ENCODE measurements at places on chromosomes 1 and 21.
A peak's percentile ranks its signal among the peaks of the same experiment; 100 is the strongest.

- no peak for DNase-seq
These were observed 3.8 kb downstream of the NCF2 start for GRCh38 chr1:183586455-183586854.

DNA sequence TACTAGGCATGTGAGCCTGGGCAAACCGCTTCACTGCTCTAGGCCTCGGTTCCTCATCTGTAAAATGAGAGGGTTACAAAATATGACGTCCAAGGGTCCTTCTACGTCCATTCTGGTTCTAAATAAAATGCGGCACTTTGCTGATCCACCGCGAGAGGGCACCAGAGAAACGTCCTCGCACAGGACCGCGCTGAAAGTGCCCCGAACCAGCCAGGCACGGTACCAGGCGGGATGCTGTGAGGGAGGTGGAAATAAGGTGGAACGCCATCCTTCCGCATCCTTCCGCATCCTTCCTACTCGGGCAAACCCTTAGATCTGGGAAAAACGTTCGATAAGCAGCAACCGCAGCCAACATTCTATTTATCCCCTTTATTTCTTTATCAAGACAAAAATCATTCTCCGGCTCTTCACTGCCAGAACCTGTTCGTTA, 60.3 kb upstream of the KRTAP19-8 start:
- peak; percentile 45 for DNase-seq

DNA sequence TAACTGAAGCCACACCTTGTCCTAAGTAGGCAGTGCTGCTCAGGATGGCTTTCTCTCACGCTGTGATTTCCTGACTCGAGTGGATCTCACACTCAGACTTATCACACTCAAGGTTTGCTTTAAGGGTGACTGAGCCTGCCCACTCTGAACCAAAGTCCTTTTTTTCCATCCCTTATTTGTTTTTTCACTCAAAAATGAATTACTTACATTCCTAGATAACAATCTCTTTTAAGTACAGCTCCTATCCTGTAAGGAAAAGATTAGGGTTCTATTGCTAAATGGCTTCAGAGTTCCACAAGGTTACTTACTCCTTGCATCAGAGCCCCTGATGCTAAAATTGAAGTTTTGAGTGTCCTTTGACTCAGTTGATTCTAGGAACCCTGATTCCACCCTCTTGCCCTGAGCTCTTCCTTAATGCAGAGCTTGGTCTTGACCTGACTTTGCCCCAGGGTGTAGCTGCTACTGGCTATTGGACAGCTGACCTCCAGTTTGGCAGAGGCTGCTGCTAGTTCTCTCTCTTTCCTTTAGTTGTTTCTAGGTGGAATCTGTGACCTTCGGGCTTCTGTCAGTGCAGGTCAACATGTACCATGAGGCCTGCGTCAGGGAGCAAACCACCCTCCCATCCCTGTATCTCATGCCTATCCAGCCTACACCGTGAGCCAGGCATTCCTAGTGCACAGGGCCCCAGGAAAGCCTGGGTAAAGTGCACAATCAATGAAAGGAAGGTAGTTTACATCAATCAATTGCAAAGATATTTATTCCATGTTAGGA, 80.1 kb upstream of the CD55 start:
- peak; percentile 6 for DNase-seq

- peak; percentile 94 for DNase-seq
These were observed at the start of gene S100A4 for GRCh38 chr1:153545067-153546055. Gene S100A4, minus strand, starts transcription at chr1:153545806. Its CDS starts 1,012 bp downstream, at chr1:153544794.
